ENCODE measurements at places on chromosomes 5 and 9.

GRCh38 chr9:123336449-123336848 is 19.5 kb upstream of the CRB2 start:
- no peak for DNase-seq

DNA sequence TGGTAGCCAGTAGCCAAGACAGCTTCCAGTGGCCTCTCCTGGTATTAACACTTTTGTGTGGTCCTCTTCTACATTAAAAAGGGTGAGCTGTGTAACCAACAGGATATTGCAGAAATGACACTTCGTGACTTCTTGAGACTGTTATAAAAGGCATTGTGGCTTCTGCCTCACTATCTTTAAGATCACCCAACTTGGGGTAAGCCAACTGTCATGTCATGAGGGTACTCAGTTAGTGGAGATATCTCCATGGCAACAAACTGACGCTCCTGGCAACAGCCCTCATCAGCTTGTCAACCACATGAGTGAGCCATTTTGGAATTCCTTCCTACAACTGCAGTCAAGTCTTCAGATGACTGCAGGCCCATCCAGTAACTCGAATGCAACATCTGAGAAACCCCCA is 121.7 kb downstream of the DEPDC1B start:
- DNase-seq = no peak

DNA sequence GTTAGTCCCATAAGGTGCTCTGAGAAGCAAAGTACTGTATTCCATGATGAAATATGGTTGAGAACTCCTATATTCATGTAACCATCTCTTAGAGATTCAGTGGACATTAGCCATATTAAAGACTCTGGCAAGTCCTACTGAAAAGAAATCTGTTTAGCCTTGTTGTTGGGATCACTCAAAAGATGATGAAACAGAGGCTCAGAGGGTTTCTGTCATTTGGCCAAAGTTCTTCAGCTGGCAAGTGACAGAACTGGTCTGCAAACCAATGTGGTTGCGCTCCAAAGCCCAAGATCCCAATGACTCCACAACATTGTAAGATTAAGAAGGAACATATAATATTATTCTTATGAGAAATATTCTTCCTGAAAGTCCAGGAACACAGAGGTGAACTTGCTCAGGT is 462.9 kb downstream of the ACTL7B start:
- DNase-seq = no peak

GRCh38 chr5:42621662-42622061 is 135.0 kb upstream of the CCDC152 start:
- no peak for DNase-seq

GRCh38 chr5:66307647-66308241 is 163.6 kb downstream of the SREK1 start:
- peak; percentile 13 for DNase-seq

DNA sequence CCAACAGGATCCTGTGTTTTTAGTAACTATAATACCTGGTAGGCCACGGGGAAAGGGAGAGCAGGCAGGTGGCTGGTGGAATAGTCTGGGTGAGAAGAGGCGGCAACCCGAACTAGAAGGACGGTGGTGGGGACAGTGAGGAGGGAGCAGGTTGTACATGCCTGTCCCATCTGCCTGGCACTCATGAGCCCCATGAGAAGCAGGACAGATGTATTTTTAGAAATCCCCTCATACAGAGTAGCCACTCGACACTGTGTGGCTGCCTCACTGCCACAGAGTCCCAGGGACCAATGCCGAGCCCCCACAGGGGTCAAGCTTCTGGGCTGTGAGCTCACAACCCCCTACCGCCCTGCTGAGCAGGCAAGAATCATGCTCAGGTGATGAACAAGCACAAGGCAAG is 136.6 kb downstream of the SEC61B start:
- no peak for DNase-seq

- DNase-seq = no peak
Observed at GRCh38 chr9:114367772-114368569, 19.8 kb downstream of the AKNA start.

DNA sequence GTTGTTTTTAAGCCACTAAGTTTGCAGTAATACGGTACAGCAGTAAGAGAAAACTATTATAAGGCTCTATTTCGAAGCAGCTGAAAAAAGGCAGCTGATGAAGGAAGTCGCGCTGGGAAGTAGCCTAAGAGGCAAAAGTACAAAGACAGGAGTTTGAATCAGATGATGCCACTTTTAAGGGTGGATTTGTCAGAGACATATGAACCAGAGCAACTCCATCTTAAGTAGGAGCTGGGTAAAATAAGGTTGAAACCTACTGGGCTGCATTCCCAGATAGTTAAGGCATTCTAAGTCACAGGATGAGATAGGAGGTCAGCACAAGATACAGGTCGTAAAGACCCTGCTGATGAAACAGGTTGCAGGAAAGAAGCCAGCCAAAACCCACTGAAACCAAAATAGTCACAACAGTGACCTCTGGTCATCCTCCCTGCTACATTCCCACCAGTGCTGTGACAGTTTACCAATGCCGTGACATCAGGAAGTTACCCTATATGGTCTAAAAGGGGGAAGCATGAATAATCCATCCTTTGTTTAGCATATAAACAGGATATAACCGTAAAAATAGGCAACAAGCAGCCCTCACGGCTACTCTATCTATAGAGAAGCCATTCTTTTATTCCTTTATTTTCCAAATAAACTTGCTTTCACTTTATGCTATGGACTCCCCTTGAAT is 91.8 kb upstream of the PRSS3 start:
- no peak for DNase-seq

GRCh38 chr5:179820127-179820482 is 600 bp upstream of the SQSTM1 start:
- no peak for DNase-seq

- DNase-seq = no peak
Observed at GRCh38 chr5:74927336-74927735, 61.1 kb upstream of the FAM169A start.

- no peak for DNase-seq
Observed at GRCh38 chr5:109830955-109831502, 141.3 kb downstream of the MAN2A1 start.

GRCh38 chr5:14135621-14136020 is 7.5 kb upstream of the TRIO start:
- no peak for DNase-seq

DNA sequence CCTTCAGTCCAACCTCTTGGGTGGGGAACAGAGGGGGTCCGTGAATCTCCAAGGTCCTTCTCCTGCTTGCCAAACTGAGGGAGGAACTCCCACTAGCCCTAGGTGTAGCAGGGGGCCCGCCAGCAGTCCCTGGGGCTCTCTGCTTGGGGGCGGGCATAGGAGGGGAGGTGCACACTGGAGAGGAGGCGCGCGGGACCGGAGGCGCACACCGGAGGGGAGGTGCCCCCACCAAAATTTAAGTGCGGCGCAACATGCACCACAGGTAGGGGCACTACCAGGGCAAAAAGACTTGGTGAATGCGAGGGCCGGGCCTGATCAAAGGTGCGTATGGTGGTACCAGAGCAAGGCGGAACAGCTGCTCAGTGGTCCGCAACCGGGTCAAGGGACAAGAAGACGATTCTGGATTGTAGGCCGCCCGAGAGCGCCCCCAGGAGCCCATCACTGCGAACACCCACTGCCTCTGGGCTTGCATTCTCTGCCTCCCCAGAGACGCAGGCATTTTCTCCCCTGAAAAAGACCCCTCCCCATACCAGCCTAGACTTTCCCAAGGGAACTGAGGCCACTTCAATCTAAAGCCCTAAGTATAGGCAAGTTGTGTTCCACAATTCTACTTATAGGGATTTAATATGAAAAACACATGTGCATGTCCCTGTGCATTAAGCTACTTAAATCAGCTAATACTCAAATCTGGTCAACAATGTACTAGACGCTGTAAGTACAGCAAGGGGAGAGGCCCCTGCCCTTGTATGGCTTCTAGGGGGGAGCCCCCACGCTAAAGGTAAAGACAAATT is 50.6 kb downstream of the TGFBI start:
- DNase-seq = no peak

DNA sequence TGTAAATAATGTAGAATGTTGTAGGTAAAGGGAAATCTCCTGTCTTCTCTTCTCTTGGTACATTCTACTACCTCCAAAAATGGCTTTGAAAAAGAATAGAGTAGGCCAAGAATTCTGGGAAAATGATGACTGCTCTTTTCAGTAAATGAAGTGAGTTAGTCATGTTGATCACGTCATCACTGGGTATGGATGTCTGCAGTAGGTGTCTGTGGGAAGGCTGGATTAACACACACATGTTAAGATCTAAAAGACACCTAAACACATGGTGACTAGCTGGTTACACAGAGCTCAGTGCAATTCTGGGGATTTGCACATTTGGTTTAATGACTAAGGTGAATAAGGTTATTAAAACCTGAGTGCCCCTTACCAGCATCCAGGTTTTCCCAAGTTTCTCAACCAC is 161.5 kb downstream of the CEP120 start:
- no peak for DNase-seq

GRCh38 chr5:458547-459353 is 15.8 kb downstream of the EXOC3 start:
- DNase-seq = no peak

- DNase-seq = no peak
Observed at GRCh38 chr5:82298668-82299067, 20.5 kb upstream of the RPS23 start.

DNA sequence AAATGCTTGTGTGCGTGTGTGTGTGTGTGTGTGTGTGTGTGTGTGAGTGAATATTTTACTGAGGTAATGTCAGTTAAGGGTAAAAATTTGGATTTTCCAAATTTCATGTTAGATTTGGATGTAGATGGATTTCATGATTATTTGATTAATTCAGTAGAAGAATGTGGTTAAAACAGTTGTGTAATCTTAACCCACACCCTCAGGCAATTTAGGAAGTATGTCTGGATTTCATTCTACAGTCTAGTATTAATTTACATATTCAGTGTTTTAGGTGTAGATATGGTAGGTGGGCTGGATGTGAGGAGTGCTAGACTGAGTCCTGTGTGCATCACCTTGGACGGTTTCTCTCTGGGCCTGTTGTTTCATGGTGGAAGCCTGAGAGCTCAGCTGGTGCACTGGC is 99.1 kb upstream of the CKMT2 start:
- DNase-seq = no peak

GRCh38 chr9:118596374-118597015 is 772.7 kb downstream of the BRINP1 start:
- DNase-seq = no peak

DNA sequence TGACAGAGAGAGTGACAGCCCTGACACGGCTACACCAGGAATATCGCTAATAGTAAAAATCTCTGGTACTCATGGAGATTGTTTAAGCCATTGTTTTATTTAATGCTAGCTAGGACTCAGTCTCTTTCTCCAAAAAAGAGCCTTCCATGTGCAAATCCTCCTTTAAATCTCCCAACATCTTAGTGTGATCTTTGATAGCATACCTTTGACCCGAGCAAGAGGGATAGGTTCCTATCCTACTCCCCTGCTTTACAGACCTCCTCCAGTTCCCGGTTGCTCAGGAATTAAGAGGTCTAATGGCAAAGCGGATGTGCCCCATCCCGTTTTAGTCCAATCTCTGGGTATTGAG is 663 bp upstream of the FRMD3 start:
- no peak for DNase-seq

- DNase-seq = no peak
Observed at GRCh38 chr5:173242675-173243121, 7.7 kb upstream of the NKX2-5 start.

DNA sequence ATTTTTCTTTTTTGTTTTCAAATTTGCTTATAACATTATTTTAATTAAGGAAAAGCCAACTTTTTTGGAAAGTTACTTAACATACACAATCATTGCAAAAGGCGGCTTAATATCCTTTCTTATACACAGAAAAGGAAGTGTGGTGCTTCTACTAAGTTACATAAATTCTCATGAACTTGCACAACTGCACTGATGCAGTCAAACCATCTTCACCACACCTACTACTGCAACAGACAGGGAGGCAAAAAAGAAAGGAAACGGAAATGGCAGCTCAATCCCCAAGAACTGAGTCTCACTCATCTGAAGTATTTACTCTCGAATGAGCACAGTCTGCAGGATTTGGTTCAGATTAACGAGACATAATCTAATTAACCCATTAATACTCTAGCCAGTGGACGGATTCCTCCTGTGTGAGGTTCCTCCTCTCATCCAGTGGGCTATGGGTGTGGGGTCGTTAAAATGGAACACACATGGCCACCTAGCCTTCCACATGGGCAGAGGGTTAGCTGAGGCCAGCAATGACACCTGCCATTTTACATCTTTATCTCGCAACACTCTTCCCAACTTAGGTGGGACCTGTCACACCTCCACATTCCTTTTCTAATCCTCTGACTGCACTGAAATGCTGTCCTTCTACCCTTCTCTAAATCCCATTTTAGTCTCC is 30.0 kb downstream of the GOLM1 start:
- no peak for DNase-seq

DNA sequence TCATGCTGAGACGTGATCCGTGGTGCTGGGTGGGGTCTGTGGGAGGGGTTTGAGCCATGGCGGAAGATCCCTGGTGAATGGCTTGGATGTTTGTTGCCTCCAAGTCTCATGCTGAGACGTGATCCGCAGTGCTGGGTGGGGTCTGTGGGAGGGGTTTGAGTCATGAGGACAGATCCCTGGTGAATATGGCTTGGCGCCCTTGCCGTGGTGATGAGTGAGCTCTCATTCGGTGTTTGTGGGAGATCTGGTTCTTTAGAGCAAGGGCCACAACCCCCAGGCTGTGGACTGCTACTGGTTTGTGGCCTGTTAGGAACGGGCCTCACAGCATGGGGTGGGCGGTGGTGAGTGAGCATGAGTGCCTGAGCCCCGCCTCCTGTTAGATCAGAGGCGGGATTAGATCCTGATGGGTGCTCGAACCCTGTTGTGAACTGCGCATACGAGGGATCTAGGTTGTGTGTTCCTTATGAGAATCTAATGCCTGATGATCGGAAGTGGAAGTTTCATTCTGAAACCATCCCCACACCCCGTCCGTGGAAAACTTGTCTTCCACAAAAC is 31.2 kb downstream of the NKD2 start:
- no peak for DNase-seq

GRCh38 chr9:5389109-5389732 is 48.5 kb downstream of the PLGRKT start:
- DNase-seq = no peak

- DNase-seq = no peak
Observed at GRCh38 chr9:82890401-82890800, 172.5 kb downstream of the RASEF start.

DNA sequence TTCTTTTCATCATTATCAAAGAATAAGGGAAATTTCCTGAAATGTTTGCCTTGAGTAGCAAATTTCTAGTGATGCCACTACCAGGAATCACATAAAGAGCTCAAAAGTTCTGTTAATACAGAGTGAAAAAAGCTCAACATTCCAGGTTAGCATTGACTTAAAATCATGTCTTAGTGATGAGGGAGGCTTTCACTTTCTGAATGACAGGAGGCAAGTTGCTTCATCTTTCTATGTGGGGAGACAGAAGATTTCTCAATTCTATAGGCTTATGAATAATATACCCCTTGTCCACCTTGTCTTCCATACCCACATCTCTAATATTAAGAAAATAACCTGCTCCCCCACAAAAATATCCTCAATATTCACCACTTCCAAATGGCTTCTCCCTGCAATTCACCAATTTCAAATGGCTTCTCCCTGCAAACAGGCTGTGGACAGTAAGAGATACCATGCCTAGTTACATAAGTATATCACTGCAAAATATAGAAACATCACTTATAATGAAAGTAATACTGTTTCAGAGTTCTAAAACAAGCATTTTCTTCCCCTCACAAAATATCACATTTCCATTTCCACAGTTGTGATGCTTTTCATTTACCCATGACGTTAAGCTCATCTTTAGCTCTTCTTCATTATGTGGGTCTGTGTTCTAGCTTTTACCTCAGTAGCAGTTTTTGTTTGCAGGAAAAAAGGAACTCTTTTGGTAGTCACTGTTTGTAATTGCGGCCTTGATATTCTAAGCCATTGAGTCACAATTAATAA is 2.2 kb upstream of the JAK2 start:
- DNase-seq = no peak

- DNase-seq = no peak
Observed at GRCh38 chr5:13910637-13911288, 33.7 kb downstream of the DNAH5 start.
